Iris pigment epithelial cell (primary cell): ENCODE measurements at places on chromosomes 1 and 21.

- no peak for DNase-seq
Measured at GRCh38 chr1:77742011-77742555, 17.6 kb downstream of the USP33 start.

DNA sequence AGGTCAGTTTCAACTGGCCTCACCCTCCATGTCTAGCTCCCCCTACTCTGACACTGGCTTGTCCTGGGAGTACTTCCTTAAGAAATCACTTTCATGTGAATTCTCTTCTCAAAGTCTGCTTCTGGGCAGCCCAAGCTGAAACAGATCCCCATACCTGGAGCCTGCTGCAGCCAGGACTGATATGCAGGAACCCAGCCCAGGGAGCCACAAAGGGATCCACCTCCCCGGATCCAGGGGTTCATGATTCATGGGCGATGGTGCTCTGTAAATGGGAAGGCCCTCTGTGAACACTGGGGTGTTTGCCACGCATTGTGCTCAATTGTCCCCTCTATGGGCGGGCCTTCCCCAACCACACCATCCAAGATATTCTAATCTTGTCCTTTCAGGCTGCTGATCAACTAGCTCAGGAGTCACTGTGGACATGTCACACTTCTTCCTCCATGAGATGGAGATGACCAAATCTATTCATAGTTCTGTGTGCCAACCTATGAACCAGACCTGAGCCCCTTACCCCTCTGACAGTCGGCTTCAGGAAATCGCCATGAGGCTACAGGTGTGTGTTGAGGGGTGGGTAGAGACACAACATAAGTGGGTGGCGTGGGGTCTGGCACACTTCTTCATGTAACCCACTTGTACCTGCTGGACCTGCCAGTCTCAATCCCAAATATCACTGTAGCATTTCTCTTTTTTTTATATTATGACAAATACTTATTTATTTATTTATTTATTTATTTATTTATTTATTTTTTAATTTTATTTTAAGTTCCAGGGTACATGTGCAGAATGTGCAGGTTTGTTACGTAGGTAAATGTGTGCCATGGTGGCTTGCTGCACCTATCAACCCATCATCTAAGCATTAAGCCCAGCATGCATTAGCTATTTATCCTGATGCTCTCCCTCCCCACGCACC is 41.8 kb downstream of the RUNX3 start:
- DNase-seq = no peak

DNA sequence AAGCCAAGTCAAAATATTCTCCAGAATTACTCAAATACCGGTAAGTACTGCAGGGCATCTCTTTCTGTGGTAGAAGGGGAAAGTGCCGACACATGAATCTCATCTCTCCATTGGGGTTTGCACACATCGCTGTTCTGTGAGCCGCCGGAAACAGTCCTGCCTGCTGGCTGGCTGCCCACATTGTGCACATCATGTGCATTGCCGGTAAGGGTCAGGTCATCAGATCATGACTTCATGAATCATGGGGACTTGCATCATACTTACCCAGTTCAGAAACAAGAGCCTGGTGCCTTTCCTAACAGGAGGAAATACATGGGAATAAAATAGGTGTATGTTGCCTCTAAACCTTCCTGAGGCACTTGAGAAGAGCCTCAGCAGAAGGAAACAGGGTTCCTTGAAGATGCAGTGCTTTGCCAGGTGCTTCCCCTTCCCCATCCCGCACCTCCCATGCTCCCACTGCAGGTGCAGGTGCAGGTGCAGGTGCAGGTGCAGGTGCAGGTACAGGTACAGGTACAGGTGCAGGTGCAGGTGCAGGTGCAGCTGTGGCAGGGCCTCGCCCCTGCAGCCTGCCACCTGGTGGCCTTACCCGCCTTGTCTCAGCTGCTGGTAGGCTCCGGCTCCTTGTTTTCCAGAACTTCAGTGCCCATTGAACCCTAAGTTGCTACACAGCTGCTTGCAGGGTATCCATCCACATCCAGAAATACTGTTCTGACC is 26.5 kb downstream of the GPR137B start:
- peak; percentile 90 for DNase-seq

DNA sequence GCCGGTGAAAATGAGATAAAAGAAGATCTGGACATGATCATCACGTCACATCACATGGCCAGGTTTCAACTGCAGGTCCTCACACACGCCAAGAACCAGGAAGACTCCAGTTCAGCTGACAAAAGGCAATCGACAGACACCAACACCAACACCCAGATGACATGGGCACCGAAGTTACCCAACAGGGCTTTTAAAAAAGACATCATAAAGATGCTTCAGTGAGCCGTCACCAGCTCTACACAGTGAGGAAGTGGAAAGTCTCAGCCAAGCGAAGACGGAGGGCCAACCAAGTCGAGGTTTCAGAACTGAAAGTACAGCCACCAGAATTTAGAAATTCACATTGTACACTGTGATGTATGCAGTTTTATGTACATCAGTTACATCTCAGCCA is 154.3 kb upstream of the COL6A1 start:
- no peak for DNase-seq

DNA sequence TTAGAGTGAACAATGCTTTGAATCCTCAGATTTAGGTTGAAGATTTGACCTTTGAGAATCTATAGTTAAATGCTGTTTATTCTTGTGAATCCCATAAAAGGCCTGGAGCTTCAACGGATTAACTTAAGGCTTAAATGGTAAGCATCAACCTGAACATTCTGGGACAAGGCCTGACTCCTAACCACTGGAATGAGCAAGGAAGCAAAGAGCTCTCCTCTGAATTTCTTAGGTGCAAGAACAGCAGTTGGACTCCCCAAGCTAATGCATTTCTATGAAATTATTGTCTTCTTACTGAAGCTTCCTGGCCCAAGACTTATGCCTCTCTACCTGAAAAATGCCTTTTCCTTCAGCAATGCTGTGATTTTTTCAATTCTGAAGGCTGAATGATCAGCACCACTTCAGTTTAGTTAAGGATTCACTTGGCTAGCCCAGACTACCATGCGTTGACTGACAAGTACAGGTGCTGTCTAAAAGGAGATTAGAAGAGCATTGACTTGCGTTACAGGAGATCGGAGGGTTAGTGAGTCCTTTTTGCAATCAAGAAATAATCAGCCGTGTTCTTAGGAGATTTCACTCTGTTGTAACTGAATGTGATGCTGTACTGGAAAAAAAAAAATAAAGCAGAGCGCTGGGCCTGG is 178.5 kb downstream of the ZC3H11B start:
- DNase-seq = no peak
